ENCODE measurements at places on chromosomes 2 and 18. TPM values are rescaled to one million over a fixed set of nuclear protein-coding genes. Genes with fewer than 3 reads are reported as not detected.

The R3HDM1 gene
- total RNA-seq: 111 TPM

The DSEL gene
- not detected for total RNA-seq

The ZC3H8 gene
- total RNA-seq: 22.8 TPM

The COL5A2 gene
- 0.39 TPM for total RNA-seq

The RPRM gene
- total RNA-seq: not detected

DNA sequence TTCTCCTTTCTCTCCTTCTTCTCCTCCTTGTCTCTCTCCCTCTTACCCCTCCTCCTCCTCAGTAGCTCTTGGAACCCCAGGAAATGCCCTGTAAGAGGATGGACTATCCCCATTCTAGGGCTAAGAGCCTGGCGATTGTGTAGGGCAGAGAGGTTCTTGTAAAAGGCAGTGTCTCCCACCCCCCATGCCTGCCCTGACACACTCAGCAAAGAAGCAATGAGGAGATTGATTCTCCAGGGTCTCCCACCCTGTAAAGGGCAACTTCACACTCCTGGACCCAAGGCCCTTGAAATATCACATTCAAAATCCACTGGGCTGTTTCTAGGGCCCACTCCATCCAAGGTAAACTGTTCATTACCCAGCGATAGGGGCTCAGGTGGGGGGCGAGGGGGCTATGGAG is 144.1 kb downstream of the INSIG2 start:
- no peak for DNase-seq

DNA sequence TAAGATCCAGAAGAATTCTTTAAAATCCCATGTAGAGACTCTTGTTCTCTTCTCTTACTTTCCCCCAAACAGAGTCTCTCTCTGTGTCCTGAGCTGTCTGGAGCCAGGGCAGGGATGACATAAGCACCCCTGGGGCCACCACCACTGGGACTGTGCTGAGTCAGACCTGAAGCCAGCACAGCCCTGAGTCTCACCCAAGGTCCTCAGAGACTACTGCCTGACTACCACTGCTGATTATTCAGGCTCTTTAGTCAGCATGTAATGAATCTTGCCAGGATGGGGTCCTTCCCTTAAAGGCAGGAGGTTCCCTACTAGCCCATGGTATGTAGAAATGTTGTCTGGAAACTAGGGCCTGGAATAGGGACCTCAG is 34.9 kb upstream of the DYNC1I2 start:
- no peak for DNase-seq

GRCh38 chr18:76451396-76452331 is 43.4 kb downstream of the ZNF516 start:
- DNase-seq: no peak

DNA sequence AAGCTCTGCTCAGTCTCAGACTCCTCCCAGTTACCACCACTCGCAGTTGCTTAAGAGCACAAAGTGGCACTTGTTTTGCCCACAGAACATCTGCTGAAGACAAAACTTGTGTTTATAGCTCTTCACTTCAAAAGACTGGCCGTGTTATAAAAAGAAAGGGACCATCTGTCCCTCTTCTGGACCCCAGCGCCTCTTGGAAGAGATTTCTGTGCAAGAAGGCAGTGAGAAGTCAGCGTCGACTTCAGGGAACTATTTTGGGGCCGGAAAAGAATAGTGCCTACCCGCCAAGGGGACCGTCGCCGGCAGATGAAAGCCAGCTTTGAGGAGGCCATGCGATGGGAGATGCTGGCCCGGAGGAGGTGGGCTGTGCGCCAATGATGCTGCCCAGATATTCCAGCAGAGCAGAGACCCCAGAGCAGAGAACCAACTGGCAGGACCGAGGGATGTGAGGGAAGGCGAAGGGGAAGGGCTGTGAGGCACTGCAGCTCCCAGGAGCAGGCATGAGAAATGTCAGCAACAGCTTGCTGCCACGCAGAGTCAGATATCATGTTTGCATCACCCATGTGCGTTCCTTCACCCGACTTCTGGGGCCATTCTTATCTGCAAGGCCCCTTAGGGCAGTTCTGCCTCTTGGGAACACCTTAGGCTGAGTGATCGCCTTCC is 270.9 kb downstream of the ATAD2B start:
- DNase-seq: no peak

DNA sequence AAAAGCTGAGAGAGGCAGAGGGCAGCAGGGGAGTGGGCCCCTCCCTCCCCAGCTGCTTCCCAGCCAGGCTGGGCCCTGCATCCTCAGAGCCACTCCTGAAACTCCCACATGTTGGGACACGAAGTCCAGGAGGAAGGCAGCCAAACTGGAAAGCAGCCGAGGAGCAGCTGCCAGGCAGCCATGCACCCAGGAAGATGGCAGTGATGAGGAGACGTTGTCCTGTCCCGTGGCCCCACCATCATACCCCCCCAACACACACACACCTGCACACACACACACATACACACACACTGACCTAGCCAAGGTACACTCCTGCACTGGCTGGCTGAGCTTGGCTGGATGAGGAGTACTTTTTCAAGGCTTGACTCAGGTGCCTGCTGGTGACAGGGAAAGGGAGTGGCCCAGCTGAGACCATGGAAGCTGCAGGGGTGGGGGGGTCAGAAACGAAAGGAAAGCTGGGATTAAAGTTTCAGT is 106.0 kb downstream of the CYP26B1 start:
- DNase-seq: no peak

DNA sequence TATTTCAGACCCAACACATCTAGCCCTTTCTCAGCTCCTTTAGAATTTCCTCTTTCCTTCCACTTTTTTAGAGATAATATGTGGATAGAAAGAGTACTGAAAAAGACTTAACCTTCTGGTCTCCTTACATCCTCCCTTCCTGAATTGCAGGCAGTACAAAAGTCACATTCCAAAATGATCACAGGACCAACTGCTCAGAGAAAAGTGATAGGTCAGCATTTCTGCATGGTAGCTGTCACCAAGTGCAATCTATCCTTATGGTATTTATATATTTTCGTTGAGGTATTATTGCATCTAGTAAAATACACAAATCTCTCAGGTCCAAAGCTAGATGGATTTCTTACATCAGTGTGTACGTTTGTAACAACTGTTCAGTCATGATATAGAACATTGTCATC is 427.5 kb downstream of the LPIN1 start:
- DNase-seq: no peak

Data from OCI-LY7 (cell line).